ENCODE measurements at places on chromosomes 11 and 22.

DNA sequence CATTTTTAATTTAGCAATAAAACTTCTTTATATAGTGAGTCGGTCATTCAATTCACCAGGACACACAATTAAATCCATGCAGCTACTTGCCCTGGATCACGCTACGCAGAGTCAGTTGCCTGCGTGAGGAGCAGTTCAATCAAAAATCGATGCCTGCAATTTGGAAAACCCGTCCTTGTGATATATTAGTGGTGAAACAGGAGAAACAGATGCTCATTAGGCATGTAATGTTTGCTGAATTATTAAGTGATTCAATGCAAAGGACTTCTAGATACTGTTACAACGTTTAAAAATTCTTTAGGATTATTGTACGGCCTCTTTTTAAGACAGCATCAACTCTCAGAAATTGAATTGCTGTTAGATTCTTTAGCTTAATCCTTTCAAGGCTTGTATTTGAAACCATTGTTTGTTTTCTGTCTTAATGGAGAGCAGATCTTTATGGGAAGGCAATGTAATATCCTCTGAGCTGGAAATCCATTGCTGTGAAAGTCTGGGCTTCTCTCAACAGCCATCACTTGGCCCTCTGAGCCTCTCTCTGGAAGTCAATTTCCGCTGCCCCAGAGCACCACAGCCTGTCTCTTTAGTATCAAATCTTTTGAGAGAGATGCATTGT lies 20.1 kb upstream of the PAMR1 start:
- DNase-seq: no peak

- DNase-seq: no peak
These were observed 7.8 kb upstream of the LIF start for GRCh38 chr22:30254314-30254713.

GRCh38 chr11:57222239-57222638 lies 14.8 kb downstream of the APLNR start:
- DNase-seq: no peak

- DNase-seq: no peak
These were observed 1032.5 kb downstream of the DLG2 start for GRCh38 chr11:84594602-84595001.

DNA sequence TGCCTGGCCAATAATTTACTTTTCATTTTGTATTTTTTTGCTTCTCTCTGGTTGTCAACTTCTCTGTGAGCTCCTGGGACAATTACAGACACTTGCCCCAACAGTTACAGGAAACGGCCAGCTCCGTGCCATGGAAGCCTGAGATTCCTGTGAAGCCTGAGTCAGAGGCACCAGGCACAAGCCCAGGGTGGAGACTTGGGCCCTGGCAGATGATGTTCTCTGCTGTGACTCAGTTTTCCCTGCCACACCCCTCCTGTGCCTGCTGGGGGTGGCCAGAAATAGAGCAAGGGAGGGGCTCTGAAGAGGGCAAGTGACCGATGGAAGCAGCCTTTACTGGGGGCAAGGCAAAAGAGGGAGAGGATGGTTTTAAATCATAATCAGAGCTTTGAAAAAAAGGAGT lies 4.9 kb downstream of the ATP5MGL start:
- peak; percentile 73 for DNase-seq

GRCh38 chr11:8066911-8067455 lies 14.0 kb upstream of the TUB start:
- no peak for DNase-seq

GRCh38 chr11:15113381-15113780 lies 1.3 kb upstream of the INSC start:
- no peak for DNase-seq

DNA sequence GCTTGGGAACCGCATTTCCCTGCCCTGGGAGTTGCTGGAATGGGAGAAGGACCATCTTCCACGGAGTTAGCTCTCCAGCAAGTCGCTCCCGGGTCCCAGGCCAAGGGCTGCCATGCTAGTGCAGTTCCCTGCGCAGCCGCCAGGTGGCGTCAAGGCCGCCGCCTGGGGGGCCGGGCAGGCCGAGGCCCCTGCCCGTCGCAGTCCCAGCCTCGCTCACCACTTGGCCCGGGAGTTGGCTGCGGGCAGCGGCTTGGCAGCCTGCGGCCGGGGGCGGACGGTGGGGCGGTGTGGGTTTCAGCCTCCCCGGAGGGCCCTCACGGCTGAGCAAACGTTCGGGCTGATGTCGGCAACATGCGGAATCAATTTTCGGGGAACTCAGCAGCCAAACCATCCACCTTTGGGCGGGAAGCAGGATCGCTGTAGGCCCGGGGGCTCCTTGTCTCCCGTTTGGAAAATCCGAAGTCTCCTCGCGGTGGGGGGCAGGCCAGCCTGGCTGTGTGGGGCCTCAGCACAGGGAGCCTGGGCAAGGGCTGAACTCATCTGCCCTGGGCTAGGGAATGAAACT lies 415.1 kb downstream of the SOX6 start:
- no peak for DNase-seq
